ENCODE measurements at places on chromosomes 3 and 15. TPM values are rescaled to one million over a fixed set of nuclear protein-coding genes. Genes with fewer than 3 reads are reported as not detected.

- no peak for DNase-seq
- no peak overlapping the region for H3K27ac ChIP-seq
- H3K36me3 ChIP-seq = no peaks in the 10 kb centered on the region
Measured at GRCh38 chr15:37933666-37934065, 774 bp upstream of the TMCO5A start.

DNA sequence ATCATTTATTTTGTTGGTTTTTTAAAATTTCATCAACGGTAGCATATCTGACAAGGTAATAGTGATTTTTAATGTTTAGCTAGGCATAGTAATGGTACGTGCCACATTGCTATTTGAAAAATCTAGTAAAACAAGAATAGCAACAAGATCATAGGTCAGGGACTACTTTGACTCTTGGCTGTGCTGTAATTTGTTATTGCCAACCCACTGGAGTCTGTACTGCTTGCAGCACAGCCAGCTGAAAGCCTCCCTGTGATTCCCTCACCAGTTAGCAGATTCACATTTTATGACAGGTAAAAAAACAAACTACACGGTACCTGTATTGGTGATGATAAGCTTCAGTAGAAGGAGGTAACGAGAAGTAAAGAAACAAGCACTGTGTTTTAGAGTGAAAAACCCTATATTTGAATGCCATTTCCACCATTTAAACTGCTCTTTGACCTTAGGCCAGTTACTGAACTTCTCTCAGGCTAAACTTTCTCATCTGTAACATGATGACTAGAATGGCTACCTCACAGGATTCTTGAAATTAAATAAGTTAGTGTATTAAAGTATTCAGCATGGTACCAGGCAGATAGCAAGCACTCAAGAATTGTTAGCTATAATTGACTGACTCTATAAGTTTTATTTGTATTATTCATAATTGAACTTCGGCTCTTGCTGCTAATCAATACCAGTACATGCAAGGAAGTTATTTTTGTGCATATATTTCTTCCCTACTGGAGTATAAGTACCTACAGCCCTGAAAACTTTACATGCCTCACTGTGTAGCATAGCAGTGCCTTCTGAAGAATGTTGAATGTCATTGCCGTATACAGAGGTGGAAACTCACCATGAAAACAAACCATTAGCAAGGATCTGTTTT, 16.1 kb downstream of the FILIP1L start:
- H3K36me3 ChIP-seq = no peaks in the 10 kb centered on the region
- no peak for DNase-seq
- H3K27ac ChIP-seq = no peak overlapping the region
- no peak overlapping the region for H3K4me3 ChIP-seq
- no peaks in the 10 kb centered on the region for H3K4me1 ChIP-seq
- no peaks in the 10 kb centered on the region for H3K27me3 ChIP-seq

GRCh38 chr3:42764115-42764514, 8.9 kb downstream of the CCDC13 start:
- H3K27ac ChIP-seq = no peak overlapping the region
- H3K27me3 ChIP-seq = peaks cover 11% of the 10 kb centered on the region
- no peak for DNase-seq
- no peaks in the 10 kb centered on the region for H3K4me1 ChIP-seq

GRCh38 chr15:58285921-58286278, 145.9 kb upstream of the LIPC start:
- DNase-seq = no peak
- no peak overlapping the region for H3K27ac ChIP-seq
- no peaks in the 10 kb centered on the region for H3K27me3 ChIP-seq
- H3K4me1 ChIP-seq = peaks cover 10% of the 10 kb centered on the region
- no peaks in the 10 kb centered on the region for H3K36me3 ChIP-seq

DNA sequence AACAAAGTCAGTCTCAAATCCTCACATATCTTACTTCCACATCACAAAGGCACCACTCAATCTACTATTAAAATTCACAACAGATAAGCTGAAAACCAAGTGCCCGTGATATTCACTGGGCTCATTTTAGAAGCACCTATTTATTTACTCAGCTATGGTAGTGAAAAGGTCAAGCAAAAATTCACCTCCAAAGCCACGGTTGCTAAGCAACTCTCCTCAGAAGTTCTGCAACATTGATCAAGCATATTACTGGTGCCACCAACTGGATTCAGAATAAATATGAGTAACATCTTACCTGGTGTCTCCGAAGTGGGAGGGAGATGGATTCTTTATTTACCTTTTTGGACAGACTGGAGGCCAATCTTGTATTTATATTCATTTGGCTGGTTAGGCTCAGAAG, 714.8 kb downstream of the FHIT start:
- H3K36me3 ChIP-seq = no peaks in the 10 kb centered on the region
- no peak for DNase-seq

DNA sequence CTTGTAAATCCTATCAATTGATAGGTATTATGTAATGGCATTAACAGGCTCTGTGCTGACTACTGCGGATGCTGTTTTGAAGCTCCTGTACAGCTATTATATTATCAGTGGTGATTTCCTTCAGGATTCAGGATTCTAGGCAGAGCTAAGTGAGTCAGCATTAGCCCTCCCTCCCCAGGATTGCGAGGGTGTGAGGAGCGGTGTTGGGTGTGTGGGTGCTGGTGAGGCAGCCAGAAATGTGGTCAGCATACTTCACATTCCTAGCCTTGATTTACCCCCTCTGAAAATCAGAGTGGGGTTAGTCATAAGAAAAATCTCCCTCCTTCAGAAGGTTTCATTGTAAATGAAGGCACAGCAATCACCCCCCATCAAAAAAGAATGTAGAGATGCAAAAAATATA, 72.5 kb downstream of the SNTN start:
- H3K4me3 ChIP-seq = no peak overlapping the region
- DNase-seq = no peak
- no peaks in the 10 kb centered on the region for H3K27me3 ChIP-seq
- H3K4me1 ChIP-seq = no peaks in the 10 kb centered on the region
- H3K27ac ChIP-seq = no peak overlapping the region

DNA sequence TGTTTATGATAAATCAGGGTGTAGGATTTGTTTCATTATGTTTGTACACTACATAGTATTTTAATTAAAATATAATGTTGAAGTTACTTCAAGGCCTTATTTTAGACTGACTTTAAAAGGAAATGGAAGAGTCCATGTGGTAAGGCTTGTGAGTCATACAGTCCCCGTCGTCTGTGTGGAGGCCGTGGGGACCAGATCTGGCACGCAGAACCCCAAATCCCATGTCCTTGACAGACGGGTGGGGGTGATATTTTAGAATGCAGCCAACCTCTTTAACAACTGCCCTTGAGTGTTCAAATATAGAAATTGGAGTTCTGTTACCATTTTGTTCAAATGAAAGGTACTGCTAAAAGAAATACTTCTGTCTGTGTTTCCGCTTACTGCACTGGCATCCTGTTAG, 35.8 kb downstream of the ABHD17C start:
- H3K27me3 ChIP-seq = peaks cover 17% of the 10 kb centered on the region
- no peak for DNase-seq
- no peaks in the 10 kb centered on the region for H3K36me3 ChIP-seq
- H3K27ac ChIP-seq = no peak overlapping the region
- no peaks in the 10 kb centered on the region for H3K4me1 ChIP-seq

GRCh38 chr15:68275165-68275746, 2.3 kb upstream of the FEM1B start:
- no peak for DNase-seq
- H3K4me1 ChIP-seq = peaks cover 13% of the 10 kb centered on the region
- H3K27ac ChIP-seq = no peak overlapping the region
- H3K36me3 ChIP-seq = peaks cover 10% of the 10 kb centered on the region

DNA sequence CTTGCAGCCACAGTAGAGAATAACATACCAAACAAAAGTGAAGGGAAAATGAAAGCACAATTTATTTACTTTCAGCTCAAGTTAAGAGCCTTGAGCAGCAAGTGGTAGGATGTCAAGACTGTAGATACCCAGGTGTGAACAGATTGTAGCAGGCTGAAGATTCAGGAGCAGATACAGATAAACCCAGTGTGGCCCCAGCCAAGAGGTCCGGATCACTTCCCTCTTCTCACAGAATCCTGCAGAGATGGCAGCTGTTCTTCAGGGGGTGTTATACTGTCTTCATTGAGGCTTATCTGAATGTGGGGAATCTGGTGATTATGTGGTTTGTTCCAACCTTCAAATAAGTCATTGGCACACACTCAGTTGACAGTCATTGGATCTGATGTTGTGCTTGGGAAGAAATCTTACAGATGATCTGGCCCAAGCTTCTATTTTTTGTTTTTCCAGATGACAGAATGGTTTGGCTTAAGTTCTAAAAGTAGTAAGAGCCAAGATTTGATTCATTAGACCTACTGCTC, 2.2 kb downstream of the STARD9 start:
- no peak overlapping the region for H3K4me3 ChIP-seq
- peaks cover 39% of the 10 kb centered on the region for H3K4me1 ChIP-seq
- H3K27me3 ChIP-seq = no peaks in the 10 kb centered on the region
- H3K27ac ChIP-seq = no peak overlapping the region
- no peaks in the 10 kb centered on the region for H3K36me3 ChIP-seq

DNA sequence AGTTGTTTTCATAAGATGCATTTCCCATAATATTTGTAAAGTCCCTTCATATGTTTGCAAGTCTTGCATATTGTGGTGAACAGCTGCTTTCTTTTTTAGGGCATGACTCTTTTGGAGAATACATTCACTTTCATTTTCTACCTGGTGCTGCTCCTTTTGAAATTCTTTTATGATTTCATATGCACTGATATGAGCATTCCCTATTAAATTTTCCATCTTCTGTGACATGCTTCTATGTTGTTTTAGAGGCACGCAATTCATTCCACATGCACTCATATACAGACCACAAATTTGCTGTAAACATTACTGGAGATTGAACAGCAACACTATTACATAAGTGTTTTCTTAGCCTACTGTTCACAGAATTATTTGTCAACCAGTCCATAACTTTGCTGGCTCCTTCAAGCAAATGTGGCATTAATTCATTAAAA, 92.8 kb upstream of the TNFSF10 start:
- no peak overlapping the region for H3K27ac ChIP-seq
- no peaks in the 10 kb centered on the region for H3K27me3 ChIP-seq
- no peak overlapping the region for H3K4me3 ChIP-seq
- H3K4me1 ChIP-seq = peaks cover 7% of the 10 kb centered on the region

DNA sequence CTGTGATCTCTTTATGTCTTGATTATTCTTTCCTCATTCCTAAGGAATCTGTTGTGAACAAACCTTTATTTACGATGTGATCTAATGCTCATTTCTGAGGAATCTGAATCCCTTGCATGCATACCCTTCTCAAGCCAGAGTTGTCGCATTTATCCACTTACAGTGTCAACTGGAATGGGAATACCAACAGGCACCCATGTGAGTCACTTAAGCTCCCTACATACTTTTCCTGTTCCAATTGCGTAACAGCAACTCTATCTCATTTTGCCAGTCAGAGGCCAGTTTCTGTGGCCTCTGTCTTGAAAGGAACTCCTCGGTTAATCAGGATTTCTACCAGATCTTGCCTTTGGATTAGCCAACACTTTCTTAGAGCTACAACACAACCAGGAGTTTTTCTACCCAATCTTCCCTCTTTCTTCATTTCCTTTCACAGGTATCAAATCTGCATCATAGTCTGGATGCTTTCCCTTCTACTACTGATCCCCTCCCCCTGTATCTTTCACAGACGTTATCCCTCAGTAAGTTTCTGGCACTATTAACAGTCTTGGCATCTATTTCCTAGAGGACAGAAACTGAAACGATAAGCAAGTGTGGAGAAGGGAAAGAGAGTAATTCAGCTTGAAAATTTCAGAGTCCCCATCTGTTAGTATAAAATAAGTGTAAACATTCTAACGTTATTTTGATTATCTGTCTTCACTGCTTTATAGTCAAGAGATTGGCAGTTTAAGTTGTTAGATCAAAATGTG, 66.8 kb upstream of the BCHE start:
- H3K4me1 ChIP-seq = no peaks in the 10 kb centered on the region
- no peak overlapping the region for H3K4me3 ChIP-seq
- no peak overlapping the region for H3K27ac ChIP-seq
- DNase-seq = no peak
- no peaks in the 10 kb centered on the region for H3K27me3 ChIP-seq

- no peak overlapping the region for H3K4me3 ChIP-seq
- H3K27me3 ChIP-seq = no peaks in the 10 kb centered on the region
- no peaks in the 10 kb centered on the region for H3K36me3 ChIP-seq
Measured at GRCh38 chr15:40493089-40493840, 22.5 kb downstream of the CHST14 start.

DNA sequence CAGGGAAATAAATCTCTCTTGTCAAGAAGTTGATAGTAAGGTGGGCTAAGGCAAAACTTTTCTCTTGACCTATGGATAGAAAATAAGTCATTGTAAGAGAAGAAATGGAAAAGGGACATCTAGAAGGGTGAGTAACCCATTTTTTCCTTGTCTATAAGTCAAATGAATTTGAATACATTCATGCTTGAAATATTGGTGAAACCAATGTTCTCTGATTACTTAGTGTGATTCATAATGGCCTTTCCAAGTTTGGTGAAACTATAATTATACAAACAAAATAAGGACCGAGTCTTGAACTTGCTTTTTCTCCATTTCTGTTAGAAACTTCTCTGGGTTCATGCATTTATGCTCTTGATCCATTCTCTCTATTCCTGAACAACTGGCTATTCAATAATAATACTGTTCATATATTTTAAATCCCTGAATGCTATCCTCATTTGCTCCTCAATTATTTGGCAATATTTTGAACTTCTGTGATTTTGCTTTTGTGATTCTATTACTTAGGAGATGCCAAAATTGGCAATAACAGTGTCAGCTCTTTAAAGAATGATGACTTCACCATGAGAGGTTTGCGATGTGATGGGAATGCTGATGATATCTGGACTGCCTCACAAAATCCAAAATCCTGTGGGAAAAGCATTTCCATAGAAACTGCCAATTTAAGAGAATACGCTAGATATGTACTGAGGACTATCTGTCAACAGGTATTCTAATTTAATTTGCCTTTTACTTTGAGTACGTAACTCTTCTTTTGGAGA, 12.3 kb downstream of the P2RY12 start:
- no peaks in the 10 kb centered on the region for H3K4me1 ChIP-seq
- 0 out of 2 replicates have a peak, but pooled peaks cover 3% of the 10 kb centered on the region for H3K27me3 ChIP-seq
- H3K4me3 ChIP-seq = no peak overlapping the region
- no peaks in the 10 kb centered on the region for H3K36me3 ChIP-seq
- DNase-seq = no peak
- H3K27ac ChIP-seq = no peak overlapping the region

DNA sequence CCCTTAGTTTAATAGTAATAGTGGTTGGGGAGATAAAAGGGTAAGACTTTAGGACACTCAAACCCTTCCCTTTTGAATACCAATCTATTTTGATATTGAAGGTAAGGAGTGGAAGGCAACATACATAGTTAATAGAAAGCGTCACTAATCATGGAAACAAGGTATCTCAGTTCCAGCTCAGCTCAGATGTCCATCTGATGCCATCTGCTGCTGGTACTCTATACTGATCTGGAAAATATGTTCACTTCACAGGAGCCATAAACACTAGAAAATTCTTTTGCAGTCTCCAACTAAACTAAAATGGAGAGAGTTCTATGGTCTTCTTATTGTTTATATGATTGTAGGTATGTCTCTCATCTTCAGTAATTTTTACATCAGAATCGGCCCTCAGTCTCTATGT, 1777.1 kb downstream of the OTOL1 start:
- no peak overlapping the region for H3K27ac ChIP-seq
- no peak for DNase-seq
- no peaks in the 10 kb centered on the region for H3K36me3 ChIP-seq

Gene GOLGA8O
- total RNA-seq = 0.22 TPM

Gene GASK1A
- total RNA-seq = not detected

Gene IL17RB
- 1.2 TPM for total RNA-seq

Gene NMNAT3
- 6.8 TPM for total RNA-seq

Gene SLC12A8
- not detected for total RNA-seq

Gene DLL4
- 1.1 TPM for total RNA-seq

Gene WDR93
- total RNA-seq = not detected

Gene ITIH1
- 0.31 TPM for total RNA-seq

Gene TMCO5A
- total RNA-seq = not detected

Gene CADM2
- 0.95 TPM for total RNA-seq

Gene CPN2
- total RNA-seq = not detected

Measured in K562 (cell line).